ENCODE measurements at places on chromosomes 3 and 15.

DNA sequence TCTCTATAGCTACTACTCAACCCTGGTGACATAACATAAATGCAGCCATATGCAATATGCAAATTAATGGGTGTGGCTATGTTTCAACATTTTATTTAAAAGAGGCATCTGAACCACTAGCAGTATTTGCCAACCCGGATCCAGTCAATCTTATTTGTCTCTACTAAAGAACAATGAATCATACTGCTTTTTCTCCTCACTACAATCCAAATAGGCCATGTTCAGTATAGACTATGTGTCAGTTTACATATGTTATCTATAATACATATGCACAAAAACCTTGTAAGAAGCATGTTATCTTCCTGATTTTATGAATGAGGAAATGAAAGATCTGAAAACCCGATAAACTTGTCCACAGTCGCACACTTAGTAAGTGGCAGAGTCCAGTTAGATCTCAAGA lies 125.7 kb downstream of the STAG1 start:
- no peak for DNase-seq

GRCh38 chr3:105801397-105801796 lies 67.4 kb downstream of the CBLB start:
- DNase-seq: no peak

GRCh38 chr3:154334973-154335420 lies 10.7 kb upstream of the DHX36 start:
- DNase-seq: no peak

DNA sequence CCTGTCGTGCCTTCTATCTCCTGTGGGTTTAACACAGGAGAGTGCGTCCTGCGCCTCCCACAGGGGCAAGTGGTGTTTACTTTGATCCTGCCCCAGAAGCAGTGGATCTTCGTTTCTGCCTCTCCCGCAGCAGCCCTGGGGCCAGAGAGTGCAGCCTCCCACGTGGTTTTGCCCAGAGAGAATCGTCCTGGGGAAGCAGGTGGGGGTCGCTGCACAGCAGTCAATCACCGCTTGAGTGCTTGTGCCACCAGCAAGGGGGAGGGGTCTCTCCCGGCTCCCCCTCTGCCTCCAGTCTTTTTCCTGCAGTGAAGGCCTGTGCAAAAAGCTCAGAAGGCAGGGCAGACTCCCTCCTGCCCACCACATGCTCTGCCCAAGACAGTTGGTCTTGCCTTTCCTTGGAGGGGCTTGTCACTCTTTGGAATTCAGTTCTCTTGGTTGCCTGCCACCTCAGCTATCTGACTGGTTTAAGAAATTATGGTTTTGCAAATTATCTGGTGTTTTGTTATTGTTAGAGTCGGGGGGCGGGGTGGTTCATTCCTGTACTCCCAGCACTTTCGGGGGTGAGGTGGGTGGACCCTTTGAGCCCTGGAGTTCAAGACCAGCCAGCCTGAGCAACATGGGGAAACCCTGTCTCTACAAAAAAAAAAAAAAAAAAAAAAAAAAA lies 26.9 kb downstream of the STOML1 start:
- no peak for DNase-seq

- DNase-seq: no peak
Observed at GRCh38 chr15:73183071-73183470, 130.8 kb downstream of the NEO1 start.

DNA sequence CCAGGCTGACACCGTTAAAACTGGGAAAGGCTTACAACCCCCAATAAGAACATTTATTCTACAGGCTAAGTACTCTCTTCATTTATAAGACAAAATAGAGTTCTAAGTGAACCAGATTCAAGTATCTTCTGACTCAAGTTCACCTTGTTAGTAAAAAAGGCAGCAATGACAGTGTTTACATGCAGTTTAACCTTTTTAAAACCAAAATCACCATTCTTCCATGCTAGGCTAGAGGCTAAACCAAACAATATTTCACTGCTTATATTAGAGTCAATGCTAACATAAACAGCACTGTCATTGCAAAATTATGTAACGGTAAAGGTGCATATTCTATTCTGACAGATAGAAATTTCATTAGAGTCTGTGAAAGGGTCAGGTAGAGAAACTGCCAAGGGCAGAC lies 118.0 kb downstream of the FBN1 start:
- DNase-seq: no peak

DNA sequence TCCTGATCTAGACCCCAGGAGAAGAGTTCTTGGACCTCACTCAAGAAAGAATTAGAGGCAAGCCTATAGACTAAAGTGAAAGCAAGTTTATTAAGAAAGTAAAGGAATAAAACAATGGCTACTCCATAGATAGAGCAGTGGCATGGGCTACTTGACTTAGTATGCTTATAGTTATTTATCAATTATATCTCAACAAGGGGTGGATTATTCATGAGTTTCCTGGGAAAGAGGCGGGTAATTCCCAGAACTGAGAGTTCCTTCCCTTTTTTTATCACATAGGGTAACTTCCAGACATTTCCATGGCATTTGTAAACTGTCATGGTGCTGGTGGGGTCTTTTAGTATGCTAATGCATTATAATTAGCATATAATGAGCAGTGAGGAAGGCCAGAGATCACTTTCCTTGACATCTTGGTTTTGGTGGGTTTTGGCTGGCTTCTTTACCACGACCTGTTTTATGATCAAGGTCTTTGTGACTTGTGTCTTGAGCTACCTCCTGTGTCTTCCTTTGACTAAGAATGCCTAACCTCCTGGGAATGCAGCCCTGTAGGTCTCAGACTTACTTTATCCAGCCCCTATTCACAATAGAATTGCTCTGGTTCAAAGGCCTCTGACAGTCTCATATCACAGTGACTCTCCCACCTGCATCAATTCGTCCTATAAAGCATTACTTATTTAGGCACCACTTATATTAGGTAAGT lies 35.3 kb upstream of the PLSCR2 start:
- DNase-seq: no peak

DNA sequence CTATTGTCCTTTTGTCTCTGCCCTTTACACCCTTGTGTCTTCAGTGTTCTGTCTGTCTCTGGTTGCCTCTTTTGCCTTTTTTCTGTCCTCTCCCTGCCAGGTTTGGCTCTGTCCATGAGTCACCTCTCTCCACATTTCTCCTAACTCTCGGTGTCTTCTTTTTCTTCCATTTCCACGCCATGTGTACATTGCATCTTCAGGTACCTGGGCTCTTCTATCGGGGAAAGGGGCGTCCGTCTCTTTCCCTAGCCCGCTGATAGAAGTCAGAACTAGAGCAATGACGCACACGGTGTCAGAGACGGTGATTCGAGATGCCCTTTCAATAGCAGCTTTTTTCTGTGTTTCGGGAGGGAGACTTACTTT lies 641 bp downstream of the OPA1 start:
- no peak for DNase-seq

- no peak for DNase-seq
Observed at GRCh38 chr3:11004563-11004962, 12.0 kb downstream of the SLC6A1 start.

DNA sequence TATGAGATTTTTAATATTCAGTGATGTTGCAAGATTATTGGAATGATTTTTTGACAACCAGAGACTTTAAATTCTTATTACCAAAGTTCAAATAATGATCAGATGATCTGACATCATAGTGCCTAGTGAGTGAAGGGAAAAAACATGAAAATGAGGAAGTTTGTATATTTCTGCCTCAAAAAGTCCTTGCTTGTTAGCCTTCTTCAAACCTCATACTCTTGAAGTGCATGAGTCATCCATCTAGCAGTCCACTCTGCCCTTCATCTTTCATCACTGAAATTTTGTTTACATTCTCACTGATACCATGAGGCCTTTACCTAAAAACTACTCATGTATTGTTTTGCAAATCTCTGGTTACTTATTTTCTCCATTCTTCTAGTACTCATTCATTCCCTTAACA lies 23.9 kb upstream of the OR5H6 start:
- DNase-seq: no peak

Data from SW 1271 (cell line).